Adipocyte (in vitro differentiated cells): ENCODE measurements at places on chromosomes 16 and 17.

DNA sequence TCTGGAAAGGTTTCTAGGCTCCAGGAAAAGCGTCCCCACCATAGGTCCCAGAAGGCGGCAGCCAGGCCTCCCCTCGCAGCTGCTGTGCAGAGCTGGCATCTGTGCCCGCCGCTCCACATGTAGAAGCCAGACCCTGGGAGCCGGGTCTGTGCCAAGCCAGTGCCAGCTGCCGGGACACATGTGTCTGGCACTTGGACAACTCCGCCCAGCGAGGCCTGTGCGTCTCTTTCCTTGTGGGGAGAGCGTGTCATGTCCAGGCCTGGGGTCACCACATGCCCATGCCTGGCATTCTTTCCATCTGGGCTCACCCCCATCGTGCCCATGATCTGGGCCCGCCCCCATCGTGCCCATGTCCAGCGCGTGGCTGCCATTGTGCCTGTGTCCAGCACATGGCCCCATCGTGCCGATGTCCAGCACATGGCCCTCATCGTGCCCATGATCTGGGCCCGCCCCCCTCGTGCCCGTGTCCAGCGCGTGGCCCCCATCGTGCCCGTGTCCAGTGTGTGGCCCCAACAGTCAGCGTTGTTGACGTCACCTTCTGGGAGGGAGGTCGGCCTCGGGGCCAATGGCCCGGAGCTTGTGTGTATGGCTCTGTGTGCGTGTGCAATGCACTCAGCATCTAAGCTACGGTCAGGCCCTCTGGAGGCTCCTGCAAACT, 13.3 kb upstream of the ACSF3 start:
- DNase-seq = no peak

GRCh38 chr16:71853413-71853812, 7.6 kb downstream of the ATXN1L start:
- no peak for DNase-seq

GRCh38 chr16:19167710-19168370, at the start of gene SYT17:
TSS of gene SYT17 (plus strand) at chr16:19168240. CDS start at chr16:19168647, 407 bp downstream.
- DNase-seq = peak; percentile 80

DNA sequence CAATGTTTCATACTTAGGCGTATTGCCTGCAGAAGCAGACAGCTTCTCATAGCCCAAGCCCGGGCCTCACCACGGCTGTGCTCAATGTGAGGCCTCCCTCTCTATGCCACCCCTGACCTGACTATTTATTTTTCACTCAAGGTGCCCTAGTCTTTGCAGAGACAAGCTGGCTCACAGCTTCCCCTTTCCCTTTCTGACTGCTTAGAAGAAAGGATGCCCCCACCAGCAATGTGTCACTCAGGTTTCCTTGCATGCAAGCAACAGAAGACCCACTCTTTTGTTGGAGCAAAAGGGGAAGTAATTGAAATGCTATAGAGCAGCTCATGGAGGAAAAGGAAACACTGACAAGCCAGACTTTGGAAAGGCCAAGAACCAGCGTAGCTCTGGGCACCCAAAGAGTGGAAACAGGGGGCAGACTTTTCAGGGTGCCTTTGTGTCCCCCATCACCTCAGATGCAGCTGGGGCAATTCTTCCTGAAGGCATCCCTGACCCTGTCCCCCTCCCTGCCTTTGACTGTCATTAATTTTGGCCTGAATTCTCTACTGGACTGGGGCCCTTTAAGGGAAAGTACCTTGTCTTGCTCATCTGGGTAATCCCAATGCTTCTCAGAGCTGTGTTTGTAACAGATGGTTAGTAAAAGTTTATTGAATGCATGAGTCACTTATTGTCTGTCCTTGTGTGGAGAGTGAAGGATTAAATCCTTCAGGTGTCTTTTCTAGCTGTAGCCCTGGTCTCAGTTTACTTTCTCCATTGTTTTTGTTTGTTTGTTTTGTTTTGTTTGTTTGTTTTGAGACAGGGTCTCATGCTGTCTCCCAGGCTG, 17.8 kb downstream of the RGS9 start:
- peak; percentile 26 for DNase-seq

- no peak for DNase-seq
Observed at GRCh38 chr16:56931271-56931891, 561 bp upstream of the HERPUD1 start.

- DNase-seq = peak; percentile 42
Observed at GRCh38 chr17:2123375-2124251, 68.7 kb downstream of the HIC1 start.

DNA sequence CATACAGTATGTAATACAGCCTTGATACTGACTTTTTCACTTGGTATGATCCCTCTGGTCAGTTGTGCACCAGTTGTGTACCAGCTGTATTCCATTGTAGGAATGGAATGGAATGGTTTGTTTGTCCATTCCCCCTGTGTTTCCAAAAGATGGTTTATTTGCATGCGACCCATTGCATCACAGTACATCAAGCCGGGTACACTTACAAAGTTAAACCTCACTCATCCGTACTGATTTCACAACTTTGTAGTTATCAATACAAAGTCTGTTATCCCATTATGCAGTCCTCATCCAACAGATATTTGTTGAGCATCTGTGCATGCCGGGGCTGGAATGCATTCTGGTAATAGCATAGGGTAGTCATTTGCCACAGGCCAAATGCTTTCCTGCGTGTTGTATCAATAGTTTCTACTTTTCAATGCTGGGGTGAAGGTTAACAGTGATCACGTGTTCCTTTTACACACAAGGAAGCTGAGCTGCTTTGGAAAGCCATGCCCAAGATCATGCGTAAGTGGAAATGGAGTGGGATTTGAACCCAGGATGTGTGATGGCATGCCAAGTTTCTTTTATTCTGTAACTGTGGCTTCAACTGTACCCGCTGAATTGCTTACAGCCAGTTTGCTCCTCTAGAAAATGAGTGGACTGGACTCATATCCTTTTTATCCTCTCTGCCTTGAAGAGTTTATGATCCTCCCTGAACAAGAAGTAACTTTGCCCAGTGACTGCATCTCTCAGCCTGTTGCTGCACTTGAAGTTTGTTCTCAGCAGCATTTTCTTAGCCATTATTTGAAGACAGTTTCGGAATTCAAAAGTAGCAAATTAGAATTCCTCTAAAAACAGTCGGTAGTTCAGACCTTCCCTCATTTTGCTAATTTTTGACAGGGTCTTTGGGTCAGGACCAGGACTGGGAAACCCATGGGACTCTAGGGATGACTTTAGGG, 228.5 kb downstream of the CCDC182 start:
- DNase-seq = no peak

DNA sequence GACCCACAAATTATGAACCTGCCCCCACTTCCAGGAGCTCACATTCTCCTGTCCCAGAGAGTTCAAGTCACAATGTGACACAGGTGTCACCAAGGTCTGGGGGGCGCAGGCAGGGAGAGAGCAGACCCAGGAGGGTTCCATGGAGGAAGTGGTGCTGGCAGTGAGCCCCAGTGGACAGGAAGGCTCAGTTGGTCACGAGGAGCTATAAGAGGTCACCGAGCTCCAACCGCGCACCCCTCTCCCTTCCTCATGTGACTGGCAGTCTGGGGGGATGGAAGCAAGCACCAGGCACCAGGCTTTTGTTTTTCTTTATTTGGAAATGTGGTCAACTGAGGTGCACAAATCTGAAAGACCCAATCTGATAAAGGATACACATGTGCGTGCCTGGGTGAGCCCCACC, 2.5 kb downstream of the ITGAD start:
- no peak for DNase-seq

DNA sequence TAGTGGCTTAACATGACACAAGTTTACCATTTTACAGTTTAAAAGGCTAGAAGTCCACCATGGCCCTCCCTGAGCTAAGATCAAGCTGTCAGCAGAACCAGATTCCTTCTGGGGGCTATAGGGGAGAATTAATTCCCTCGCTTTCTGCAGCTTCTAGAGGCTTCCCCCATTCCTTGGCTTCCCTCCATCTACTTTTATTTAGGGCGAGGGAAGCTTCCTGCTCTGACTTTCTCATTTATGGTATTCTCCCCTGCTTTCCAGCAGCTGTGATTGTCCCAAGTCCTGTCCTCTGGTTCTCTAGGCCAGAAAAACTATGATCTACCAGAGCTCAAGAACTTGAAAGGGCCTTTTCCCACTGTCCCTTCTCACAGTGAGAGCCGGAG, 4.3 kb downstream of the CETP start:
- DNase-seq = no peak

- DNase-seq = no peak
Observed at GRCh38 chr17:77801545-77802332, 156.8 kb upstream of the TNRC6C start.

DNA sequence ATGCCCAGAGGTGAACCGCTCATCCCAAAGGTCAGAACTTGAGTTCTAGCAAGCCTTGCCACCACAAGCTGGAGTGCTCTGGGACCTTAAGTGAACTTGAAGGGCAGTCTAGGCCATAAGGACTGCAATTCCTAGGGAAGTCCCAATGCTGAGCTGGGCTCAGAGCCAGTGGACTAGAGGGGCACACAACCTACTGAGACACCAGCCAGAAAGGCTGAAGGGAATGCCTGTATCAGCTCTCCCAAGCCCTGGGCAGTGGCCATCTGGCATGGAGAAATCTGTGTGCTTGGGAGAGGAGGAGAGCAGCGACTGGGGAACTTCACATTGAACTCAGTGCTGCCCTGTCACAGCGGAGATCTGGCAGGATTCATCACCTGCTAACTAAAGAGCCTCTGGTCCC, 201.3 kb downstream of the CEP112 start:
- no peak for DNase-seq

DNA sequence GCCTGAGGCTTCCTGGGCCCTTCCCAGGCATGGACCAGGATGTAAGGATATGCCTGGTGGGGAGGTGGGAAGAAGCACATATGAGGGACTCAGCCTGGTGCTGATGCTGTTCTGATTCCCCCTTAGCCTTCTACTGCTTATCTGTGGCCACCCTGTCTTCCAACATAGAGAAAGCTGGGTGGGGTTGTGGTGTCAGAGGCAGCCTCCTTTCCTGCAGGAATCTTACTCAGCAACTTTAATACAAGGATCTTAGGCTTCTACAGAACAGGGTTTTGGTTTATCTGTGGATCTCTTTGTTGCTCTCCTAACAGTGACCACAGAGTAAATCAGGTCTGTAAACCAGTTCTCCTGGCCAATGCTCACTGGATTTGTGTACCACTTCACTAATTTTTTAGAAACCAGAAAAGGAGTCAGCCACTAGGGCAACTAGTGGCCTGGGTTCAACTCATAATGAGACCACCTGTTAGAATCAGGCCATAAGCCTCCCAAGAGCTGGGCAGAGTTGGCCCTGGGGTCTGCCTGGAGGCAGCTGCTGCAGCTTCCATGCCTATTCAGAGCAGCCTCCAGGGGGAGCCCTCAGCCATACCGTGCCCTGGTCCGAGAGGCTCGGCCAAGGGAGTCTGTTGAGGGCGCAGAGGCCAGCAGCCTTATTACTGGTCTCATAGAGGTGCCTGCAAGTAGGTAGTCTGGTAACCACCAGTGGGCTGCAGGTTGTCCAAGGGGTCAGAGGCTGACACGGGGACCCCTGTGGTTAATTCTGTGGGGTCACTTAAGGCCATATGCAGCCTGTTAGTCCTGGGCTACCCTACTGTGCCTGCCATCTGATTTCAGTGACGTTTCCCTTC, 7.1 kb downstream of the HAS3 start:
- DNase-seq = peak; percentile 44

DNA sequence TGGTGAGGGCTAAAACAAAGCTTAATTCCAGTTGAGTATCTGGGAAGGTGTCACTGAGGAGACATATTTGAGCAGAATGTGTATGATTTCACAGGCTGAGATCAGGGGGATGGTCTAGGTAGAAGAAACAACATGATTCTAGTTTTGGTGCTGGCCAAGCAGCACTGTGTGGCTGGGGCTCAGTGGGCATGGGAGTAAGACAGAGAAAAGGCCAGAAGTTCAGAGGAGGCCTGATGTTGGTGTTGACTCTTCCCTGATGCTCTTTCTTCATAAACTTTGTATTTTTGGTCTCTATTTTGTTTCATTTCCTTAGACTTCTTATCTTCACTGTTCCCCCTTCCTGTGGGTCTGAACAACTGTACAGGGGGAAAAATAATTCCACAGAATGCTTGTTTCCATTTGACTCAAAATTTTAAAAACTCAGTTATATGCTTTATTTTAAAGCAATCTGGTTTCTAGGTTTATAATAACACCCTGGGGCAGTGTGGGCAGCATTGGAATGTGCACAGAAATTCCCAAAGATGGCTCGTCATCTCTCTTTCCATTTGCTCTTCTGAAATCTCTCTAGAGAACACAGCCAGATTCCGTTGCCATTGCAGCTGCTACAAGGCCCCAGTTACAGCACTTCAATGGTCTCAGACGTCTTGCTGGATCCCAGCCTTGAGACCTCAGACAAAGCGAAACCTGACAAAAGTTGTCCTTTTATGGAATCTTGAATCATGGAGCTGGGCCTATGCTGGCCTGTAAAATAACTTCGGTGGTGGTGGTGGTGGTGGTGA, 68.3 kb downstream of the SNX11 start:
- peak; percentile 86 for DNase-seq

- DNase-seq = no peak
Observed at GRCh38 chr16:57314161-57314785, 29.8 kb upstream of the PLLP start.

DNA sequence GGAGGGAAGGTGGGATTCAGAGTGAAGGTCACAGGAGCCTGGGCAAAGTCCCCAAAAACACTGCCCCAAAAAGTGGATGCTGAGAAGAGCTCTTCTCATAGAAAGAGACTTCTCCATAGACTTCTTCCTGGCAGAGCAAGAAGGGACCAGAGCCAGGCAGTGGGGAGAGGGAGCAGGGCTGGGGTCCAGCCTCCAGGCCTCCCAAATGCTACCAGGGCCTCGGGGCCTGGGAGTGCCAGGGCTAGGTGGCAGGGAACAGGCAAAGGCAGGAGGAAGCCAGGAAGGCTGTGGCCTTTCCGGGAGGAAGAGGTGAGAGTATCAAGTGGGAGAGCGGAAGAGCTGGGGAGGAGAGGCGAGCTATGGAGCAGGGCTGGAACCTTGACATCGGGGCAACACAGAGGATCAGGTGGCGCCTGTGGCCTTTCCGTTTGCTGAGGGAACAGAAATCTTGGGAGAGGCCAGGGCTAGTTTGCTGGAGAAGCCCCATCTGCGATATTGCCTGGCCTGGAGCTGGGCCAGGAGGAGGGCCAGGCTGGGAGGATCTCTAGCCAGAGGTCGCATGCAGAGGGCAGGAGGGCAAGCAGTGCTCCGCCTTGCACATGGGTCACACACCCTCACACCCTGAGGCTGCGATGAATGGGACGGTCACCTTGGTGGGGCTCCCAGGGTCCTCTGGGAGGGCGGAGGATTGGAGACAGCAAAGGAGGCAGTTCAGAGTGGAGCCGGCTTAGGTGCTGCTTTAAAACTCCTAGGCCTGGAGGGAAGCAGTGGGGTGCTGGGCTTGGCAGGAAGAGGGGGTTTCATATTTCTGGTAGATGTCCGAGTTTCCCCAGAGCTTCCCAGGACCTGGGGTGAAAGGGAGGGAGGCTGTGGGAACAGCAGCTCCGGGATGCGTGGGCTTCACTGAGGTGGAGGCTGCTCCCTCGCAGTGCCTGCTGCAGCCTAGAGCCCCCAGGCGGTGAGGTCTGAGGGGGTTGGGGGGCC, 3.4 kb downstream of the SLC16A5 start:
- no peak for DNase-seq

- DNase-seq = no peak
Observed at GRCh38 chr17:70013911-70014310, 61.1 kb upstream of the KCNJ16 start.

GRCh38 chr17:77420804-77421629, 280.2 kb downstream of the SEC14L1 start:
- peak; percentile 78 for DNase-seq
